ENCODE measurements at places on chromosomes 2 and 18.
A peak's percentile ranks its signal among the peaks of the same experiment; 100 is the strongest.

GRCh38 chr2:137500599-137500998 is 463.7 kb upstream of the HNMT start:
- no peak for DNase-seq

- DNase-seq, result no peak
Measured at GRCh38 chr18:2644535-2644934, 11.0 kb upstream of the SMCHD1 start.

DNA sequence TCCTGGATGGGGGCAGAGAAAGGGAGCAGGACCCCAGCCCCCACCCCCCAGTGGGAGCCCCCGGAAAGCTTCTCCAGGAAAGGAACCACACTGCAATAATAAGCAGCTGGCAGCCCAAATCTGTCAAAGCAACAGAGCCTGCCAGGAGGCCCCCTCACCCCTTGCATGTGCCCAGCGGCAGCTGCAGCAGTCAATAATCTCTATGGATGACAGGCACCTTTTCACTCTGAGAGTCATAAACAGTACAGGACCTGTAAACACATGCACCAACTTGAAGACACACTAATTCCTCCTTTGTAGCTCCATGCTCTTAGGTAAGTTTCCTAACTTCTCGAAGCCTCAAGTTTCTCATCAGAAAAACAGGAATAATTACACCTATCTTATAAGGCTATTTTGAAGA is 26.2 kb upstream of the KDM3A start:
- no peak for DNase-seq

DNA sequence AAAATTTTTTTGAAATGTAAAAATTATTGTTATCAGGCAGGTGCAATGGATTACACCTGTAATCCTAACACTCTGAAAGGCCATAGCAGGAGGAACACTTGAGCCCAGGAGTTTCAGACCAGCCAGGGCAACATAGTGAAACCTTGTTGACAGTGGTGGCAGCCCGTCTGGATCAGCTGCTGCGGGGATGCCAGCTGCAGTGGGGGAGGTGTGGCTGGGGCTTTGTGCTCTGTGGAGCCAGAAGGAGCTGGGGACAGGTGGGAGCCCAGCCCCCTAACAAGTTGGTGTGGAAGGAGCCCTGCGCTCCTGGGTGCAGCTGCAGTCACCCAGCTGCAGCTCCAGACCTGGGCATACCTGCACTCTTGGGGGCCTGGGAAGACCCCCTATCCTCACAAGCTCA is 182.4 kb upstream of the MC4R start:
- no peak for DNase-seq

DNA sequence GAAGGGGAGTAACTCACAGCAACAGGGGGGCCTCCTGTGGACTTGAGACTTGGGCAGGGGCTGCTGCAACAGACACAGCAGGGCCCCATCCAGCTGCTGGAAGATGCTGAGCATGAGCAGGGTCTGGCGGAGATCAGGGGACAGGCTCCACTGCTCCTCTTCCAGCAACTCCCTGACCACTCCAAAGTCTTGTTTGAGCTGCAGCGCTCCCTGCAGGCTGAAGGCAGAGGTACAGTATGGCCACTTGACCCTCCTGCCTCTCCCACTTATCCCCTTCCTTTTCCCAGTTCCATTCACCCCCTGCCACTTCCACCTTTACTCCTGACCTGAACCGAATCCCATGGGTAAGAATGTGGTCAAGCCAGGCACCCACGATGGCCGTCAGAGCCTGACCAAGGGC is 2.4 kb upstream of the MRPL53 start:
- no peak for DNase-seq

- peak; percentile 22 for DNase-seq
Measured at GRCh38 chr2:140353541-140353940, 1573.4 kb upstream of the NXPH2 start.

DNA sequence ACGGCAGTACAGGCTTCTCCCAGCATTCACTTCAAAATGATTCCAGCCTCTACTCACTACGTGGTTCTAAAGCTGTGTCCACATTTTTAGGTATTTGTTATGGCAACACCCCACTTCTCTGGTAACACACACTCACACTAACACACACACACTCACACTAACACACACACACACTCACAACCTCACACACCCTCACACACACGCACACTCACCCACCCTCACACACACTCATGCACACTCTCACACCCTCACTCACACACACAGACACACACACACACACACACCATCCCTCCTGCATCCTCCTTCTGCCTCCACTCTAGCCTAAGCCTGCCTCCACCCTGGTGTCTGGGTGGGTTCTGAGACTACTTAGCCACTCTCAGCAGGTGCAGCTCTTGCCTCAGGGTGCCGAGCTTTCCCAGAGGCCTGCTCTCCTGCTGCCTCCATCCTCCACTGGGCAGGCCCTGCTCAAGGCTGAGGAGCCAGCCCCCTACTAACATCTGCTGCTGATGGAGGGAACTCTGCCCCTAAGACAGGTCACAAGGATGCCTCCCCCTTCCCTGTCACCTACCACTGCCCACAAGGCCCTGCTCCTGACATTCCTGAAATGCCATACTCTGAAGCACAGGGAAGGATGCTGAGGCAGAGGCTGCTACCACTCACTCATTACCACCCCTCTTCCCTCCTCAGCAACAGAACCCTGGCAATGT is 63.9 kb downstream of the NCAPH start:
- DNase-seq, result no peak

DNA sequence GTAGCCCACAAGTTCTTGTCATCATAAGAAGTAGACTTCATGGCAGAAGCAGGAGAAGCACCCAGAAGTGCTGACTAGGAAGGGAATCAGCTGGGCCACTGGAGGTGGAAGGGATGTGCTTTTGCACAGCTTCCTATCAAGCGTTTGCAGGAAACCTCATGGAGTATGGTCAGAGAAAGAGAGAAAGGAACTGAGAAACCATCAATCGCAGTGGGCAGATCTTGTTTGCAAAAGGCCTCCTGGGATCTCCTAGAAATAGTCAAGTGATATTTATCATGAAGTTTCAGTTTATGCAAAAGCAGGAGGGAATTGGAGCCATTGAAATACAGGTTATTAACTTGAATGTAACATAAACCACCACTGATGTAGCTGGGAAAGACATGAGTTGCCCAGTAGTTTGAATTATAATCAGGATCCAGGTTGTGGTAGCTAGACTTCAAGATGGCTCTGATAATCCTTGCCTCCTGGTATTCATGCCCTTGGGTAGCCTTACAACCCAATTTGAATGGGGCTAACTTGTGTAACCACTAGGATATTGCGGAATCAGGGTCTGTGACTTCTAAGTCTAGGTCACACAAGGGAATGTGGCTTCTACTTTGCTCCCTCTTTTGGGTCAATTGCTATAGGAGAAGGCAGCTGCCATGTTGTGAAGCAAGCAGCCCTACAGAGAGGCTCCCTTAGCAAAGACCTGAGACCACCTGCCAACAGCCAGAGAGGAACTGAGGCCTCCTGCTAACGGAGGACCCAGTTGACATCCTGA is 69.8 kb upstream of the TCF4 start:
- DNase-seq, result no peak

GRCh38 chr2:5696945-5697521 is 4.8 kb downstream of the SOX11 start:
- DNase-seq, result no peak

GRCh38 chr2:26683583-26683982 is 8.9 kb upstream of the KCNK3 start:
- no peak for DNase-seq

DNA sequence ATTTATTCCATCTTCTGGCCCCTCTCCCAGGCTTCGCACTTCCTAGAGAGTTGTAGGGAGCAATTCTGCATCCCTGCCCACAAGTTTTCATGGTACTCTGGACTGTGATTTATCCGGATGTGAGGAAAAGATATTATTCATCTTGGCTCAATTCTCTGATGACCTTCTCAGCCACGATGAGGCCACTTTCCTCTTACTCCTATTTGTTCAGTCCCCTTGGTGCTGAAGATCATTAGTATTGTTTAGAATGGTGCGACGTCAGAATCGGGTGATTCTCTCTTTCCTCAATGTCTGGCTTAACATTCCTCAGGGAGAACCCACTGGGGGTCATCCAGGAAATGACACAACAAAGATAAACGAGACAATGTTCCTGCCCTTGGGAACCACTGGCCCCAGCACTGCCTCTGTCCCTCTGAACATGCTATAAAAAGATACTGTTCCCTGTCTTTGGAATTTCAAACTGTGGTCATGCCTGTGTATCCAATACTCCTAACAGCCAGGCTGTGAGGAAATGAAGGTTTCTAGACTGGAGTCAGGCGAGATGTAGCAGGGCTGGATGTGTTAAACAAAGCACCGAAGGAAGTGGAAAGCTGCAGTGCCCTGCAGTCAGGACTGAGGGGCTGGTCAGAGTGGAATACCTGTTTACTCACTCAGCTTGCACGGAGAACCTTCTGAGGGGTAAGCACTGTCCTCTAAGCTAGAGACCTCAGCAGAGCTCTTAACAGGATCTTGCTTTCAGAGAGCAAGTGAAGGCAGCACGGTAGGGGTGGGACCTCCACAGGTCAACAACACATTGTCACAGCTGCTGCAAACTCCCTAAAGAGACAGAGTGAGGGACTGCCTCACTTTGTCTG is 12.9 kb upstream of the GLI2 start:
- no peak for DNase-seq

DNA sequence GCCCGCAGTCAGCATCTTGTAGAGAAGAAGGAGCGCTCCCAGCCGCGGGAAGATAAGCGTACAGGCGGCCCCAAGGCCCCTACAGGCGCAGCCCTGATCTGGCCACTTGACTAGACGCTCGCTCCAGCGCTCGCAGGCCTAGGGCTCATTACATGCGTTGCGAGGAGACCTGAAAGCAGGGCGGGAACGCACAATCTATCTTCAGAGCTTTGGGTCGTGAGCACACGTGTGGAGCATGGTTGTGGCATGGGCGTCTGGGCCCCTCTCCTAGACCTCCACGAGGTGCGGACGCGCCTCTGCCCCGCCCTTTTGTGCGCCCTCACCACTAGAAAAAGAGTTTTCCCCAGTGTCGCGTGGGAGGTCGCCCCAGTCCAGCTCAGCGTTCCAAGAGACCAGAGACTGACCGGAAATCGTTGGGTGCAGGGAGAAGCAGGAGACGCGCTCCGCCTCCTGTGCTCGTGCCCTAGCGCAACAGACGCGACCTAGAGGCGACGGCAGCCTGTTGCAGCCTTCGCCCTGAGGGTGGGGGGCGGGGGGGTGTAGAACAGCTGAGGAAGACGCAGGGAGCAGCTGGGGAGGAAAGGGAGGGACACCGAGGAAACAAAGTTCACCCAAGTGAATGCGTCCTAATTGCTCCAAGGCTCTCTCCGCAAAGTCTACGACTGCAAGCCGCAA is 12.6 kb downstream of the NR4A2 start:
- DNase-seq, result no peak

GRCh38 chr2:64336171-64336570 is 117.8 kb upstream of the LGALSL start:
- no peak for DNase-seq

- DNase-seq, result no peak
Measured at GRCh38 chr2:214652473-214652872, 157.0 kb downstream of the BARD1 start.

- no peak for DNase-seq
Measured at GRCh38 chr2:171655586-171655985, 31.7 kb upstream of the DYNC1I2 start.

DNA sequence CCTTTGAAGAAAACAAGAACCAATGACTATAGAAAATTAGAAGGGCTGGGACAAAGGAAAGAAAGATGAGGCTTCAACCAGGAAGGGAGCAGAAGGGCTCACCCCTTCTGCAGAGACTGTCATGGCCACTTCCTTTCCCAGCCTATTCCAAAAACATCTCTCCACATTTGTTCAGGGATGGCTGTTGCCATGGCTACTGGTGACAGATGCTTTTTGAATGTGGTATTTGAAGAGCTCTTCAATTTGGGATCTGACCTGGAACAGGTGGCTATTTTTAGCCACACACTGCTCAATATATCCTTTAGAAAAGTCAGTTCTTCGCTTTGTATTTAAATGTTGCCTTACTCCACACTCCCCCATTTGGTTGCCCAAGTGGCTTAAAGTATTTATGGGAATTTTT is 64.1 kb upstream of the LCLAT1 start:
- DNase-seq, result no peak

DNA sequence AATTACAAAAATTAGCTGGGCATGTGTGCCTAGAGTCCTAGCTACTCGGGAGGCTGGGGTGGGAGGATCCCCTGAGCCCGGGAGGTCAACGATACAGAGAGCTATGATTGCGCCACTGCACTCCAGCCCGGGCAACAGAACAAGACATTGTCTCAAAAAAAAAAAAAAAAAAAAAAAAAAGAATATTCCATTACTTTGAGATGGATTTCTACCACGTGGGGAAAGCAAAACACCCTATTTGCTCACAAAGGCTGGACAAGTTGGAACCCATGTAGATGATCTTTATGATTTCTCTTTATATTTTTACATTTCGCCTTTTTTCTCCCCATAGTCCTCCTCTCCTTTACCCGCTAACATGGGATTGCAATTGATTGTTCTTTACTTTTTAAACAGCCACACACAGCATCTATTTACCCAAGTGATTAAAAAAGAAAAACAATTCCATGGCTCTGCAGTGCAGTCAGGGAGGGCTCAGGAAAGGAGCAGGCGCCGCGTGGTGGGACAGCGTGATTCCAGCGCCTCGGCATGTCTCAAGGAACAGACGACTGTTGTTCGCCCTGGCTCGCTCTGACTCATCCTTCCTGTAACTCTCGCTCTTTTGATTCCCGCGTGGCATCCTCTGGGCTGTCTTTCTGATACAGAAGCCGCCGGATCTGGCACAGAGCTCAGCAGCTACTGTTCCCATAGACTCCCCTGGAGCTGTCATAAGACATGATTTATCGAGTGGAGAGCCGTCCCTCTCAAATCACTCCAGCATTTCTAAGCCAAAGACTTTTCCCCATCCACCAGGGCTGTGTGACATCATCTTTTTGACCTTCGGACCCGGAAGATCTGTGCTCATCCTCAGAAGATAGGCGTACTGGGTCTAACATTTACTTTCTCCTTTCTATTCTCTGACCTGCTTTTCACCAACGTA is 230.4 kb upstream of the AGAP1 start:
- DNase-seq, result no peak

DNA sequence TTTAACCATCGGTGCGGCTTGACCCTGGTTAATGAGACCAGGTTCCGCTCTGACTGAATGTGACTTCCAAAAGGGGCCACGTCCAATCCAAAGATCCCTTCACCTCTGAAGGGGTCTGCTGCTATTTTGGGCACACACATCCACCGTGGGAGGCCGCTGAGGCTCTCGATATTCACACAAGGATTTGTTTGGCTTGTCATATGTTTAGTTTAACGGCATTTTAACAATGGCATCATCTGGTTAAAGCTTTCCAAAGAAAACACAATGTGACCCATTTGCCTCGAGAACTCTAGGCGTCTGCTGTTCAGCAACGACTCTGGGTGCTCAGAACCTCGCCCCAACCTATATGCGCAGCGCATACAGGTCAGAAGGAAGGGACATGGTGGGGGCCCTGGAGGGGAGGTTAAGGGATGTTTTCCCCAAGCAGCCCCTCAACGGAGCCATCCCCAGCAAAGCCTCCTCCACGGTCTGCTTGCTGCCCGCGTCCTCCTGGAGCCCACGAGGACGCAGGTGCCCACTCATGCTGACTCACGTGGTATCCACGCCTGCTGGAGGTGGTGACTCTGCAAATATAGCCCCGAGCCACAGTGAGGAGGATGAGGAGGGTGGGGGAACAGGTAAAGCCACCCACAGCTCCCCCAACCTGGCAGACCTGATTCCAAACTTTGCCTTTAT is 260.3 kb downstream of the HDAC4 start:
- no peak for DNase-seq

- no peak for DNase-seq
Measured at GRCh38 chr2:60366135-60366712, 187.2 kb downstream of the BCL11A start.

GRCh38 chr2:63444565-63445288 is 143.6 kb downstream of the WDPCP start:
- no peak for DNase-seq

Data from HS-27A (cell line).